Stimulated activated CD4-positive, alpha-beta T cell treated with anti-CD3 and anti-CD28 coated beads, Interleukin-4, amount 100 ng/mL, for 24 hours (primary cell): ENCODE measurements at places on chromosomes 4 and X.

DNA sequence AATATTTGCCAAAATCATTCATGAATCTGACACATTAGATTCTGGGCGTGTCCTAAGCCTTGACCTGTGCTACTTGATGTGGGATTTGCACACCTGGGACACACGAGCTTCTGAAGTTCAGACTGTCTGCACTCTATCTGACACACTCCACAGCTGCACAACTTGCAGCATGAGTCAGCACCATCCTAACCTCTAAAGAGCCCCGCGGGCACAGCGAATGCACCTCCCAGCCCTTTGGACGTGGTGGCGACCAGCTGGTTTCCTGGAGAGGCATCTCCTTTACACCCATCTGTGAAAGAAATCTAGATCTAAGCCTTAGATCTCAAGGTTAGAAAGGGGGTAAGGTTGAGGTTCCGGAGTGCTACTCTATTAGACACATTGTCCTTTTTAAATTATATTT, 69.2 kb downstream of the SORBS2 start:
- no peak for DNase-seq

- DNase-seq: peak; percentile 45
Observed at GRCh38 chrX:53188763-53189162, 36.2 kb downstream of the KDM5C start.

DNA sequence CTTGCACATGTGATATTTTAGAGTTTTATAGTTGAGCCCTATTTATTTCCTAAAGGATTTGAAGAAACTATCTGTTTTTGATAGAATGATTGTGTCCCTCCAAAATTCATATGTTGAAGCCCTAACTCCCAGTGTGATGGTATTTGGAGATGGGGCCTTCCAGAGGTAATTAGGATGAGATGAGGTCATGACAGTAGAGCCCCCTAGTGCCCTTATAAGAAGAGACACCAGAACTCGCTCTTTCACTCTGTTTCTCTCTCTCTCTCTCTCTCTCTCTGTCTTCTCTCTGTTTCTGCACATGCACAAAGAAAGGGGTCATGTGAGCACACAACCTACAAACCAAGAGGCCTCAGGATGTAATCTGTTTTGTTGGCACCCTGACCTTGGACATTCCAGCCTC, 921.9 kb upstream of the DIAPH2 start:
- no peak for DNase-seq

GRCh38 chr4:174631901-174632758, 109.8 kb upstream of the HPGD start:
- no peak for DNase-seq

GRCh38 chrX:8237718-8238117, 66.7 kb upstream of the VCX2 start:
- no peak for DNase-seq

GRCh38 chr4:87092389-87093141, 127.9 kb downstream of the KLHL8 start:
- no peak for DNase-seq

DNA sequence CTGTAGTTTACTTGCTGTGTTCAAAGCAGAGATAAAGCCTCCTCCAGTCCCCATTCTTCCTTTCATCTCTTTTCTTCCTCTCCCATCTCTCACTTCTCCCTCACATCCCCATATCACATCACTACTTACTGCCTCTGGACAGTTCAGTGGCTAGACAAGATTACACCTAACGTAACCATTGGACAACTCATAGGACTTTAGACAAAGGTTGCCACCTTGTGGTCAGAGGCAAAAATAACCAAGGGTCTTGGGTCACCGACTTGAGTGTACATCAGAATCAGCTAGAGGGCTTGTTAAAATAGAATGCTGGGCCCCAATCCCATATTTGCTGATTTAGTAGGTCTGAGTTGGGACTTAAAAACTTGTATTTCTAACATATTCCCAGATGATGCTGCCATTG, 109.3 kb upstream of the DGKK start:
- DNase-seq: peak; percentile 35

GRCh38 chr4:109574443-109574850, 14.4 kb downstream of the MCUB start:
- DNase-seq: peak; percentile 14

- DNase-seq: no peak
Observed at GRCh38 chrX:115949900-115950822, 220.4 kb upstream of the AGTR2 start.

DNA sequence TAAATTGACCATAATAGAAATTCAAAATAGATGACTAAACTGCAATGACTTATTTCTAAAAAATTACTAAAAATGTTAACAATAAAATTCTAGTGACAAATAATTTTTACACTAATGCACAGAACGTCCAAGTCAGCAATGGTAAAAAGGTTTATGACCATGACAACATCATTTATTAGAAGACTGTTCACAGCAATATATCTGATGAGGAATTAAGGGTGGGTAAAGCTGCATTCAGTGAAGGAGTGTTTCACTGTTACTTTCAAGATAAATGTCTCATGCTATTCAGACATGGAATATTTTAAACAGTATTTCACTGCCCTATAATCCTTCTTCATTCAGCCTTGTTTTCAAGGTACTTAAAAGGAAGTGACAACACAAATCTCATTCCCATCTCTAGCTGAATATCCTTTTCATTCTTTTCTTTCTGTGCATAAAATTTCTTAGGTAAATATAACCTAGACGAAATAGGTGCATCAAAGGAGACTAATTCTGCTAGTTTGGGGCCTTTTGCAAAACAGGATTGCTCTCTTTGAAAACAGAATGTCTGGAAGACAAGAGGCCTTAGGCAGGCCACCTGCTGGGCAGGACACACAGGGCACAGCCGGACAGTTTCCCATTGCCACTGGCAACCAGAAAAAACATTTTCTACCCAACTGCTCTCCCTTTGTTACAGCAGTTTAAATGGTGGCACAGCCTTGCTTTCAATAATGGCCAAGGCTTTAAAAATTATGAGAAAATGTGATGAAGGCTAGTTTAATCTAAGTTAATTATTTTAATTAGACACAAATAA, 600.3 kb downstream of the SPRY1 start:
- no peak for DNase-seq

DNA sequence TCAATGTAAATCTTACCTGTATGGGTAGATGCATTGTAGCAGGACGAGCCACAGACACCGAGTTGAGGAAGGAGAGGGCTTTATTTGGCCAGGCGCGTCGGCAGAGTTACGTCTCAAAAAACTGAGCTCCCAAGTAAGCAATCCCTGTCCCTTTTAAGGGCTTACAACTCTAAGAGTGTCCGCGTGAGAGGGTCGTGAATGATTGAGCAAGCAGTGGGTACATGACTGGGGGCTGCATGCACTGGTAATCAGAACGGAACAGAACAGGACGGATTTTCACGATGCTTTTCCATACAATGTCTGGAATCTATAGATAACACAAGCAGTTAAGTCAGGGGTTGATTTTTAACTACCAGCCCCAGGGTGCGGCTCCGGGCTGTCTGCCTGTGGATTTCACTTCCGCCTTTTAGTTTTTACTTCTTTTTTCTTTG, 524.9 kb upstream of the HTR2C start:
- no peak for DNase-seq

DNA sequence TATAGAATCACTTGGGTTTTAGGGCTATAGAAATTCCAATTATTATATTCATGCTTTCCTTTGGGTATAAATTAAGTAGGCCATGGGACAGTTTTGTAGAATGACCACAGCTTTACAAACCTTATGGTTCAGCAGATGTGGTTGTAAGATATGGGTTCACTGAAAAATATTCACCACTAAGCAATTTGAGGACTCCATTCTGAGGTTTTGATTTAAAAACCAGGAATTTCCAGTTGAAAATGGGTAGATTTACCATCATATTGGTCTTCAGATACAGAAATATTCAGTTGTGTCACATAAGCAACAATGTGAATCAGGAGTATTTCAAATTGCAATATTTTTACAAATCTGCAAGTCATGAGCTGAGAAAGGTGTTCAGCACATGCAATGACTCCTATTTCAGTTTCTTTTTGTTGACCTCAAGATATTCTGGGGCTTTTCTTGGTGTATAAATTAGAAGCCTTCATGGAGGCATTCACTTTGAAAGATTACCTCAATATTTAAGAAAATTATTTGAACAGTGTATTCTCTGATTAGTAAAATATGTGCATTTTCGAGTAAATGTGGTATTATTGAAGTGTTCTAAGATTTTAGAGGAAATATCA, 218.4 kb upstream of the HCCS start:
- DNase-seq: no peak

GRCh38 chr4:62717154-62717553, 1517.0 kb downstream of the ADGRL3 start:
- DNase-seq: no peak

- no peak for DNase-seq
Observed at GRCh38 chr4:23775694-23776093, 114.2 kb downstream of the PPARGC1A start.

DNA sequence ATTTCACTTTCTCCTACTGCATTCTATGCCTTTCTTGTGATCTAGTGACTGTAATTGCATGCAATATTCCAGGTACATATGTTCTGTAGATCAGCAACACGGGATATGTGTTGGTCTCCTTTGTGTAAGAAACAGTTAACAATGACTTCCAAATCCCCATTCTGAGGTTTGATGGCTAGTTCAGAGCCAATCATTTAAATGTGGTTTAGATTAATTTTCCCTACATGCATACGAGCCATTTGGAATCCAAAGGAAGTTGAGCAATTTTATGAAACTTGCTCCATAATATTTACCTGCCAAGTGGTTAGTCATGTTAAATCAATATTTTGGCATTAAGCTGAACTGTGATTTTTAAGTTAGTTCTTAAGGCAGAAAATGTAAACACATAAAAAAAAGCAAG, 172.8 kb upstream of the DCAF12L2 start:
- no peak for DNase-seq
